ENCODE measurements at places on chromosomes 11 and 22. TPM values are rescaled to one million over a fixed set of nuclear protein-coding genes. Genes with fewer than 3 reads are reported as not detected.

C11orf97 gene
- total RNA-seq, result not detected

PITPNB gene
- 40.9 TPM for total RNA-seq

NECTIN1 gene
- 9.9 TPM for total RNA-seq

KBTBD3 gene
- 2.2 TPM for total RNA-seq

MUC6 gene
- total RNA-seq, result not detected

CHRM4 gene
- total RNA-seq, result not detected

CDCA5 gene
- 3.7 TPM for total RNA-seq
